Stimulated activated CD8-positive, alpha-beta memory T cell treated with anti-CD3 and anti-CD28 coated beads, Interleukin-4, amount 100 ng/mL, for 4 hours (primary cell): ENCODE measurements at places on chromosomes 1 and 21.

- no peak for DNase-seq
These were observed 7.7 kb upstream of the HTR1D start for GRCh38 chr1:23224739-23225648.

DNA sequence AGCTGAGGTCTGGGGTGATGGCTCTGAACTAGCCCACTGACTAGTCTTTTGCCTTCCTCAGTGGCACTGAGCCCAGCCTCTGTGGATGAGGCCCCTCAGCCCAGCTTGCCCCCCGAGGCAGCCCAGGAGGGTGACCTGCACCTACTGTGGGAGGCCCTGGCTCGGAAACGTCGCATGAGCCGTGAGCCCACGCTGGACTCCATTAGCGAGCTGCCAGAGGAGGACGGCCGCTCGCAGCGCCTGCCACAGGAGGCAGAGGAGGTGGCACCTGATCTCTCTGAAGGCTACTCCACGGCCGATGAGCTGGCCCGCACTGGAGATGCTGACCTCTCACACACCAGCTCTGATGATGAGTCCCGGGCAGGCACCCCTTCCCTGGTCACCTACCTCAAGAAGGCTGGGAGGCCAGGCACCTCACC lies 87.8 kb downstream of the TRIM11 start:
- no peak for DNase-seq

- no peak for DNase-seq
These were observed 99.3 kb downstream of the CDC42BPA start for GRCh38 chr1:227218870-227219573.

DNA sequence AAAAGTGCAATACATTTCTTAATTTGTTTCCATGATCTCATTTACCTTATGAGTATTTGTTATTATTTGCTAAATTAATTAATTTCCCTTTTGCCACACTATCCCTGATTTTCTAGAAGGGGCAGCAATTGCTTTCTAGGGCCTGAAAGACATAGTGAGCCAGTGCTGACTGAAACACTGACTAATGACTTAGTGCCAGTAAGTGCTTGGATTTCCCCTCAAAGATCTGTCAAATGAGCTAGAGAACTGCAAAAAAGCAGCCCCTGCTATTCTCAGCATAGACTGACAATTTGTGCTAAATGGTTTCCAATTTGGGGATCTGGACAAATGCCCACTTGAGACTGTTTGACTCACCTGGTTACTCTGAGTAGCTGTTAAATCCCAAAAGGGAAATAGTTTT lies 35.6 kb upstream of the USH2A start:
- DNase-seq, result no peak

- DNase-seq, result no peak
These were observed 2.4 kb upstream of the RNU5D-1 start for GRCh38 chr1:44733365-44733764.

GRCh38 chr1:186828611-186829454 lies at the start of gene PLA2G4A:
Gene PLA2G4A, plus strand, starts transcription at chr1:186828949. Its CDS starts 25,406 bp downstream, at chr1:186854355.
- no peak for DNase-seq

DNA sequence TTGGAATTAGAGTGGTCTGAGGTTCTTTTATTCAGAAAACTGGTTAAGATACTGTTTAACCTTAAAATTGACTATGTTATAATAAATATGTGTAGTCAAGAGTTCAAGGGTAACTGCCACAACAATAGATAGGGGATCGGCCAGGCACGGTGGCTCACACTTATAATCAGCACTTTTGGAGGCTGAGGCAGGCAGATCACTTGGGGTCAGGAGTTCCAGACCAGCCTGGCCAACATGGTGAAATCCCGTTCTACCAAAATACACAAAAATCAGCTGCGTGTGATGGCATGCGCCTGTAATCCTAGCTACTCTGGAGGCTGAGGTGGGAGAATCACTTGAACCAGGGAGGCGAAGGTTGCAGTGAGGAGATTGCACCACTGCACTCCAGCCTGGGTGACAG lies 39.5 kb downstream of the PDC start:
- no peak for DNase-seq

- no peak for DNase-seq
These were observed 34.8 kb downstream of the CDCP2 start for GRCh38 chr1:54117815-54118563.

DNA sequence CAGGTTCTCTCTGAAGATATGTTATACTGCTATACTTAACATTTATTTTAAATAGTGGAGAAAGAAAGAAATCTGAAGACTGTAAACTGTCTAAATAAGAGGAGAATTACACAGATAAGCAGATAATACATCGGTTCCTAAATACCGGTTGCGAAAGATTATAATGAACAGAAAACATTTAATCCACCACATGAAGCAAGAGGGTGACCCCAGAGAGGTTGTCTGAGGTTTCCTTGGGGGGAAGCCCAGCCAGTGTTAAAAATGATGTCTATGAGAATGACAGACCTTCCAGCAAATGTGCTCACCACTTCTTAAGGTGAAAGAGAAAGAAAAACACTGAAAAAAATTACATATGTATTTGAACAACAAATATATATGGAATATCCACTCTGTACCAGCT lies 356.4 kb upstream of the KAZN start:
- DNase-seq, result no peak

- no peak for DNase-seq
These were observed 224.2 kb downstream of the FOXD2 start for GRCh38 chr1:47662068-47662467.

DNA sequence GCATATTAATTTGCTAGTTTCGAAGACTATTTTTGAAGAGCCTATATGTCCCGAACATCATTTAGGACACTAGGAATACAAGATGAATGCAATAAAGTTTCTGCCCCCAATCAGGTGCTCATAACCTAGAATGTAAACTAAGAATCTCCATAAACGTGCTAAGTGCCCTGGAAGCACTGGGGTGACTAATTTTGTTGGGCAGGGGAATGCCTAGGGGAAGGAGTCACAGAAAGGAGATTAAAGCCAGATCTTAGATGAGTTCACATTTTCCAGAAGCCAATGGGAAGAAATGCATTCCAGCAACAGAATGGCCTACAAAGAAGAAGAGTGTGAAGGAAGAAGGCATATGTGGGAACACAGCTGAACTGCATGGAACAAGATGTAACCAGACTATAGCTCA lies 19.5 kb downstream of the SCYL3 start:
- DNase-seq, result no peak
